ENCODE measurements at places on chromosomes 1 and 21.

DNA sequence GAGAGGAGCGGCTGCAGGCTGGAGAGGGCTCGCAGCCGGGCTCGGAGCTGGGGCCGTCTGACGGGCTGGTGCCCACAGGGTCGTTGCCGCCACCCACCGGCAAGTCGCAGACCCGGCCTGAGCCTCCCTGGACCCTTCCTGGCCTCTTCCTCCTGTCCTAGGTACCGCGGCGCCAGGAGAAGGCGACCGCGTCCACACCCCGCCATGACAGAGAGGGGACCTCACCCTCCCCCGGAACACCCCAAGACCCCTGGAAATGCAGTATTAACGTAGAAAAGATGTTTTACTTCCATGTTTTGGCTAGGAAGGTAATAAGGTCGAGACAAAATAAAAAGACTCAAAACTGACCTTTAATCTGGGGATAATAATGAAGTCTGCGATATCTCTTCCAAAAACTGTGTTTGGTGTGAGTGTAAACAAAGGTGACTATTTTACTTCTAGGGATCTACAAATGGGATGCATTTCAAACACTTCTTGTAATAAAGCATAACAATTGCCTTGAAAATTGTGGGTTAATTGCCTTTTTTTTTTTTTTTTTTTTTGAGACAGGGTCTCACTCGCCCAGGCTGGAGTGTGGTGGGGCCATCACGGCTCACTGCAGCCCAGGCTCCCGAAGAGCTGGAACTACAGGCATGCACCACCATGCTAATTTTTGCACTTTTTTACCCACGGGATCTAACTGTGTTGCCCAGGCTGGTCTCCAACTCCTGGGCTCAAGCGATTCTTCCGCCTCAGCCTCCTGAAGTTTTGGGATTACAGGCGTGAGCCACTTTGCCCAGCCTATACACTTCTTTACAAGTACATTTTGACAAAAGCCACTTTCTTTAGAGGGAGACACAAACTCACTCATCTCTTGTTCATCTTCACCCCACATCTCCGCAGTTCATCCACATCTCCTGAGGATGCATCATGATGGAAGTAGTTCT is 838 bp upstream of the RSRP1 start:
- no peak for DNase-seq

GRCh38 chr1:23475134-23475628 is 8.8 kb downstream of the ASAP3 start:
- DNase-seq, result no peak

- no peak for DNase-seq
Observed at GRCh38 chr1:63289135-63289534, 33.2 kb upstream of the FOXD3 start.

- DNase-seq, result no peak
Observed at GRCh38 chr1:68814067-68814466, 317.2 kb upstream of the DEPDC1 start.

DNA sequence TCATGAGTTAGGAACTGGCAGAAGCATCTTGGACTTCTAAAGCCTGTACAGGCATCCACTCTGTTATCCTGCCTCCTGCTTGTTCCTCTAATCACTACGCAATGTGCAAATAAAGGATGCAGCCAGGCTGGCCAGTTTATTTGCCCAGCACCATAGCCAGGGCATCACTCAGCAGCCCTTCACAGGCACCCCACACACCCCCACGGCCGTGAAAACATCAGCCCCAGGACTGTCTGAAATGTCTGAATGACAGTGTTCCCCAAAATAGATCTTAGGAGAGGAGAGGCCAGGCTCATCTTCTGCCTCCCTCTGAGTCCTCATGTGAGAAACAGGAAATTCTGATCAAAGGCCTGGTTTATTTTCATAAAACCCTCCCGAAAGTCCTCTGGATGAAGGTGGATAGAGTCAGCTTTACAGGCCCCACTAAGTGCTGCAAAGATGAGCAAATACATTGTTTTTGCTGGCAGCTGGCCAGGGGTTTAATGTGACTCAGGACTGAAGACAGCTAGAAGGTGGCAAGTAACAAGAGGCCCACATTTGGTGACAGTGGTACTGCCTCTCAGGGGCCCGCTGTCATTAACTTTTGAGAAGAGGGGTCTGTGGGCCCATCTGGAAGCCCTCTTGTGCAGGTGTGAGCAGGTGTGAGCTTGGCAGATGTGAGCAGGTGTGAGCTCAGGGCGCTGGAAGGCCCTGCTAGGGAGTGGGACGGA is 32.9 kb downstream of the GRHL3 start:
- DNase-seq, result no peak

DNA sequence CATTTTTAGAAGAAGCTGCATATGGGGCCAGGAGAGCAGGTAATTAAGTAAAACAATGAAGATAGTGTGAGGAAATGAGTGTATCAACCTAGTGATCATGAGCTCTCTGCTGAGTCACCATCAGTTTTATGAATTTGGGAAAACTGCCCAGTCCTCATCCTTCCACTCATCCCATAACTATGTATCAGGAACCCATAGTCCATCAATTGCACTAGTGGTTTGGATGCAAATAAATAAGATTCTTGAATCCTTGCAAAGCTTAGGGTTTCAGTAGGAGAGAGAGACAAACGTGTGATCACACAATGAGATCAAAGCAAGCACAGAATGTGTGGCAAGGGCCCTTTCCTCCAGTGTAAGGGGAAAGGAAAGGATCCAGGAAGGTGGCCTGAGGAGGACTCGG is 145.6 kb downstream of the ZZZ3 start:
- no peak for DNase-seq

DNA sequence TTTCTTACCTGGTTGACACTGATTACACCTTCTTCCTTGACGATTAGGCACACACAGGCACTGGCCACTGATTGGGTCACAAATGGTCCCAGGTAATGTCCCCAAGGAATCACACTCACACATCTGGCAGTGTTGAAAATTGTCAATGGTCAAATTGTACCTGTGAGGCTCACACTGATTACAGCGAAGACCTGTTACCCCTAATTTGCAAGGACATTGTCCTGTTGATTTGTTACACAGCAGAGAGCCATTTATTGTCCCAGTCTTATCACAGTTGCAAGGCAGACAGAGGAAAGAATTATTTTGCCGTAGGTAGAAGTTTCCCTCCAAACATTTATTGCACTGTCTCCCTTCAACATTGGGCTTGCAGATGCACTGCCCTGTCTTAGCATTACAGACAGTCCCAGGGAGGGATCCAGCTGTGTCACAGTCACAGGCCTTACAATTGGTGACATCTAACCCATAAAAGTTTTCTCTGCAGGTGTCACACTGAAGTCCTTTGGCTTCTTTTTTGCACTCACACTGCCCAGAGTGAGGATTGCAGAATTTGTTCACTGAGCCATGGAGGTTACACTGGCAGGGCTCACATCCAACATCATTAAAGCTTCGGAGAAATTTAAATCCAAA is 176.6 kb downstream of the USH2A start:
- DNase-seq, result no peak

Measured in KBM-7 (cell line).